ENCODE measurements at places on chromosomes 4 and X. TPM values are rescaled to one million over a fixed set of nuclear protein-coding genes. Genes with fewer than 3 reads are reported as not detected.

DNA sequence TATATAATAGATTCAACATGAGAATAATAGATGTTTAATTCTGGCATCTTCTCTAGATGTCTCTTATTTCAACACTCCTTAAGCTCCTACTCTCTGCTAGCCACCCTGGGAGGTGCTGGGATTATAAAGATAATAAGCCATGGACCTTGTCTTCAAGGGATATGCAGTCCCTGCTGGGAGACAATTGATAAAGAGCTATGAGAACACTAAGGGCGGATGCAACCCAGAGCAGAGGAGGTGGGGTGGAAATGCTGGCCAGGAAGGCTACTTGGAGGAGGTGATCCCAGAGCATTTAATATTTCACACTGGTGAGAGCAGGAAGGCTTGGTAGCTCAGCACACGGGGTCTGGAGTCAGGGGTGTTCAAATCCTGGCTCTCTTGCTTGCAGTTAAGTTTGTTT is 18.3 kb upstream of the PGRMC2 start:
- no peak for DNase-seq

Gene FHL1
- 100 TPM for total RNA-seq

DNA sequence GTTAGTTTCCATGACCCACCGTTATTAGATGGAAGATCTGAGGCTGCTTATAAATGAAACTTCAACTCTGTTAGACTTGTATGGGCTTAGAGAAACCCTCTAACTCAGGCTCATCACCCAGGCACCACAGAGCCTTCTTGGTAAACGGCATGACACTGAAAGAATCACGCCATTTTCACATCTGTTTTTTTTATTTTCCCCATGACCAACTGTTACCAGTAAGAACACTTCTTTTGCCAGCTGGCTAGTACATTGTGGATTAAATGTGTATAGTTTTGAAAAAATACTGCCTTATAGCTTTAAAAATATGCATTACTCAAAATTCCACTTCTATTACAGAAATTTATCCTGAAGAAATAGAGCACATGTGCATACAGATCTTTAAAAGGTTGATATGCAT is 48.0 kb upstream of the APELA start:
- no peak for DNase-seq

DNA sequence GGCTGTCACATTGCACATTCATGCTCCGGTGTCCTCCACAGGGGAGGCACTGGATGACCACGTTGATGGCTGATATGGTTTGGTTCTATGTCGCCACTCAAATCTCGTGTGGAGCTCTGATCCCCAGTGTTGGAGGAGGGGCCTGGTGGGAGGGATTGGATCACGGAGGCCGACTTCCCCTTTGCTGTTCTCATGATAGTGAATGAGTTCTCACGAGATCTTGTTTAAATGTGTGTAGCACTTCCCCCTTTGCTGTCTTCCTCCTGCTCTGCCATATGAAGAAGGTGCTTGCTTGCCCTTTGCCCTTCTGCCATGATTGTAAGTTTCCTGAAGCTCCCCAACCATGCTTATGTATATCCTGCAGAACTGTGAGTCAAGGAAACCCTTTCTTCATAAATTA is 22.3 kb upstream of the NAT8L start:
- DNase-seq = no peak

Gene TMEM154
- total RNA-seq = 13.2 TPM

Gene MBTPS2
- total RNA-seq = 18.8 TPM

DNA sequence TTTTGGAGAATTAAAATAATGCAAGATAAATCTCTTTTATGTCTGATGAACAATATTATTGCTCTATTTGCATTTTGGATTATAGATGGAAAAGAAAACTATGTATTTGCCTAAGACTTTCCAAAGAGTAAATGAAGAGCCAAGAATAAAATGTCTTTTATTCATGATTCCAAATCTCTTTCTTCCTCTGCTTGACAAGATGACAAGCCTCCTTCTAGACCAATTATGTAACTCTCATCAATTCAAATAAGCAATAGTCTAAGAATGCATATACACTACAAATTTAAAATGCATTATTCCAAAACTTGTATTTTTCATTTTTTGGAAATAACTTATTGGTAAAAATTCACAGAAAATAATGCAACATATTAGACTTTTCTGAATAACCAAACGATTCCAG is 377.3 kb downstream of the GASK1B start:
- no peak for DNase-seq

Gene SULT1E1
- total RNA-seq = not detected

Gene ACOX3
- total RNA-seq = 54.6 TPM

- DNase-seq = peak; percentile 44
Observed at GRCh38 chrX:103919270-103919637, 43.2 kb upstream of the TMSB15B start.

- DNase-seq = no peak
Observed at GRCh38 chr4:25614807-25615206, 40.8 kb upstream of the SLC34A2 start.

Gene MAB21L2
- total RNA-seq = 1.9 TPM

Gene IL15
- 4.8 TPM for total RNA-seq

DNA sequence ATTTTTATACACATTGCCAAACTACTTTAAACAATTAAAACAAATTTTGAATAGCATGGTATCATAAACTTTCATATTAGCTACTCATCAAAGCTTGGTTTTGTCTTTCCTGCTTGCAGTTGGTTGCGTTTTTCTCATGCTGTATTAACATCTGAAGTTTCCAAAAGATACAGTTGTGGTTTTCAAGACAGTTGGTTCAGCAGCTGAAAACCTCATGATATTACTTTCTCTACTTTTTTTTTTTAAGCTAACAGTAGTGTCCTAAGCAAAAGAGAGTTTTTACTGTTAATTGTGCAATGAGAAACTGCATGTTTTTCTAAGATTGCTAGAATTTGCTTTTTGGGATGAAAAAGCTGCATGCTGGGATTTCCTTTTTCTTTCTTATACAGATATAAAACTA is 15.2 kb downstream of the RUFY3 start:
- DNase-seq = no peak

- no peak for DNase-seq
Observed at GRCh38 chr4:76705472-76705871, 192.5 kb downstream of the SOWAHB start.

DNA sequence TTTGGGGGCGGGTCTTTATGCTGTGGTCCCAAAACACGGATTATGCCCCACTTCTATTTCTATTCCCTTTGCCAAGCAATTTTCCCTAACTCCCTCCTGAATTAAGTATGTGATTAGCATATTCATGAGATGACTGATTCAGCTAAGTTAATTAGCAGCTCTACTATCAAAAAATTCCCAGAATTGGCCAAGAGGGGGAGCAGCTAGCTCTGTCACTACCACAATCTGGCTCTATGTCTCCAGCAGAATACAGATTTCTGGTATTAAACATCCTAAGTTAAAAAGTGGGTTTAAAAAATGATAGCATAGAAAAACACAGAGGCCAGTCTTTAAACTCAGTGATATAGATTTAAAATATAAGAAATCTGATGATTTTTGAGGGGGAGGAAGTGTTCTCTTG is 80.3 kb downstream of the GPC4 start:
- DNase-seq = no peak

Gene OTC
- total RNA-seq = not detected

GRCh38 chrX:39896951-39897740 is 200.6 kb downstream of the BCOR start:
- DNase-seq = peak; percentile 73

Gene ALAS2
- total RNA-seq = not detected

Gene PPP1R2C
- not detected for total RNA-seq

GRCh38 chrX:43804021-43804420 is 78.2 kb downstream of the MAOB start:
- DNase-seq = no peak

- no peak for DNase-seq
Observed at GRCh38 chr4:56303921-56304320, 83.4 kb downstream of the AASDH start.

Gene CYBB
- not detected for total RNA-seq
